NT2/D1 (cell line): ENCODE measurements at places on chromosomes 1 and 21.

- no peak for DNase-seq
Observed at GRCh38 chr1:12384836-12385456, 155.1 kb downstream of the VPS13D start.

DNA sequence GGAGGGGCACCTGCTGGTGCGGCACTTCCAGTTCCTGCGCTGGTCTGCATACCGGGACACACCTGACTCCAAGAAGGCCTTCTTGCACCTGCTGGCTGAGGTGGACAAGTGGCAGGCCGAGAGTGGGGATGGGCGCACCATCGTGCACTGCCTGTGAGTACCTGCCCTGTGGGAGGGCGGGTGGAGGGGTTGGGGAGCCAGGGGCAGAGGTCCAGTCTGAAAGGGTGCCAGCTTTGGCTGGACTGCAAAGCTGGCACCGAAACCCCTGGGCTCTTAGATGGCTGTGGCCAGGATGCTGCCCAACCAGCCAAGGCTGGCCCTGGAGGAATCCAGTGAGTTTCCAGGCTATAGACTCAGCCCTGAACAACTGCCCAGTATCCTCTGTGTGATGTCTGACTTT lies 87.3 kb downstream of the PTPRU start:
- DNase-seq, result no peak

GRCh38 chr1:182330303-182330702 lies 61.3 kb downstream of the GLUL start:
- DNase-seq, result no peak

DNA sequence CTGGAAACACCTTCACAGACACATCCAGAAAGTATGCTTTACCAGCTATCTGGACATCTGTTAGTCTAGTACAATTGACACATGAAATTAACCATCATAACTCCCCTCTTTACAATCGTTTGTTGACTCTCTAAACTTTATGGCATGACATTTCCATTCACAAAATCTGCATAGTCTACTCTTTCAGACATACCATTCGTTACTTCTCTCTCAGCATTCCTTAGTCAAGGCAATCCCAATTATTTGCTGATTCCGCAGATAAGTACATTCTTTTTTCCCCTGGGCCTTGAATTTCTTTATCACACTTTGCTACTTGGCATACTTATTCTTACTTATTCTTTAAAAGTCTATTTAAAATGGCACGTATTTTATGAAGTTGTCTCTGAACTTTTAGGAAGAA lies 15.1 kb upstream of the CRB1 start:
- no peak for DNase-seq

DNA sequence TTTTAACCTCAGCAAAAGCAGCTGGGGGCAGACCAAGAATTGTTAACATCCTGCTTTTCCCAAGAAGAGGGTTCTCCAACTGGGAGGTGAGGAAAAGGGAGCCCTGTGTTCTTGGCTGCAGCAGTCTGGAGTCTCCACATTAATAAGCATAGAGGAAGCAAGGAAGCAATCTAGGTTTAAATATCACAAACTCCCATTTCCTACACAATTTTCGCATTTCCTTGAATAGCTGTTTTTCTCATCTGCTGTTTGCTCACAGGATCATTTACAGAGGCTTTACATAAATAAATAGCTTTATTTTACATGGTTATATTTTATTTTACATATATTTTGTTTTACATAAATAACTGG lies 124.0 kb downstream of the TRIM33 start:
- no peak for DNase-seq

DNA sequence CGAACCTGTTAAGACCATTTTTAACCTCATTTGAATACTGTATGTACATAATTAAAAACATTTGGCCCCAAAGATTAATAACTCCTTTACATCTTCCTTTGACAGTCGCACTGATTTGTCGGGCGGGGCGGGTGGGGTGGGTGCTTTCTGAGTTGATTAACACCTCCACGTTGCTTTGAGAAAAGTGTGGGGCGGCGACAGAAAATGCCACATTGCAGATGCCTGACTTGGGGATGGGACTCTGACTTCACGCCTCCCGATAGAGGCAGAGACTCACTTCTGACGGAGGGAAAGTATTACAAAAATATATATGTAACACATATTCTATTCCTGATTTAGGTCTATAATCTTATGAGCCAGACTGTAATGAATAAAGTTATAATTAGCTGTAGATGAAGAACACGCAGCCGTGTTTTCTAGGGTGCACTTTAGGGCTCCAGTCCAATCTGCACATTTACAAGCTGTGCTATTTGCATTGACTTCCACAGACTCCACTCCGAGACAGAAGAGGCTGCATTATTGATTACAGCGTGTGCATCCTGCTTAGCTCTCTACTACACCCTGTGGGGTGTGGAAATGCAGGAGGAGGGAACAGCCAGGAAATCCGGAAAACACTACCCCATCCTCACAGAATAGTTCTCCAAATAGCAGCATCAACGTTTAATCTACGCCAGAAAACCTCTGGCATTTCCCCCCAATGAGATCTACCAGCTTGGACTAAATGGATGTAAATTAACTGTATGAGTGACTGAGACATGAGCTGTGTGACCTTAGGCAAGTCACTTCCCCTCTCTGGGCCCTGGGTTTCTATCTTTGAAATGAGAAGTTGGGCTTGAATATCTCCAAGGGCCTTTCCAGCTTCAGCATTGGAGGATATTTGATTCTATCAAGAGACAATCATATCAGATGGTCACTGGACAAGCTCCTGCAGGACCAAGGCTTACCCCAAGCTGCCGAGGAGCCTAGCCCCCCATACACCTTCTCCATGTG lies 308.0 kb downstream of the RRAGC start:
- no peak for DNase-seq

DNA sequence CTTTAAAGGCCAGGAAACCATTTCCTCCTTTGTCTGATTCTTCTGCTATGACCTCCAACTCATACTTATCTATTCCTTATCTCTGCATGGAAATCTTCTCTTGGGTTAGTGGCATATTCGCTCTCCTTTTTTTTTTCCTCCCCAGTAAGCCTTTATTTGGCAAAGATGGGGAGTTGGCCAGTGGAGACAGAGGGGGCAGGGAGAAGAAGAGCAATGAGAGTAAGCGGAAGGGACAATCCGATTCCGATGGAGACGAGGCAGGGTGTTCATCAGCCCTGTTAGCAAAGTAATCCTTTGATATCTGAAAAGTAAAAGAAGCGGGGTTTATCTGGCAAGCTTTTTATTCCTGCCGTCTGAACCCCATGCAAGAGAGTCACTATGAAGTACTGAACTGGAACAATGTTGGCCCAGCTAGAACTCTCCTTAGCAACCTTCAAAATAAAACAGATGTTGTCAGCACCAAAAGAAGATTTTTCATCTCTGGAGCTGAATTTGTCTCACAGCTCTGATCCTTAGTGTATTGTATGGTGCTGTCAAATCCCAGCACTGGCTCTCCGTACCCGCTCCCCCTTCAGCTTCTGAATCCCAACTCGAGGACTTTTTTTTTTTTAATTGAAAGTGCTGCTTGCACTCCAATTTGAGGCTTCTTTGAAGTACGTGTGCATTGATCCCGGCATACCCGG lies 40.9 kb downstream of the PTGFRN start:
- DNase-seq, result no peak

- DNase-seq, result no peak
Observed at GRCh38 chr1:164772635-164773034, 213.7 kb downstream of the PBX1 start.

DNA sequence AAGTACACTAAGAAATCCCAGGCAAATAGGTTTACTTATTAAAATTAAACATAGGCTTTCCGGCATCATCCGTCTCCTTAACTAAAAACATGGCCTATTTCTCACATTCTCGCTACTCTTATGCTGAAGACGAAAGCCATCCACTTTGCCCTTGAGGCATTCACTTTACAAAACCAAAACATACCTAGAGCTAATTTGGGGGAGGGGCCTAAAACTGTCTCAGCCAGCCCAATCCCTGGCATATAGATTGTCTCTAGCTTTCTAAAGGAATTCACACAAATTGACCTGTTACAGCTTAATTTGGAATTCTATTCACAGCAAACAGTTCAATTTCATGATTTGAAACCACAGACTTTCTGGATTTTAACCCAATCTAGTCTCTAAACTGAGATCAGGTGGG lies 34.8 kb downstream of the SLC35D1 start:
- no peak for DNase-seq

DNA sequence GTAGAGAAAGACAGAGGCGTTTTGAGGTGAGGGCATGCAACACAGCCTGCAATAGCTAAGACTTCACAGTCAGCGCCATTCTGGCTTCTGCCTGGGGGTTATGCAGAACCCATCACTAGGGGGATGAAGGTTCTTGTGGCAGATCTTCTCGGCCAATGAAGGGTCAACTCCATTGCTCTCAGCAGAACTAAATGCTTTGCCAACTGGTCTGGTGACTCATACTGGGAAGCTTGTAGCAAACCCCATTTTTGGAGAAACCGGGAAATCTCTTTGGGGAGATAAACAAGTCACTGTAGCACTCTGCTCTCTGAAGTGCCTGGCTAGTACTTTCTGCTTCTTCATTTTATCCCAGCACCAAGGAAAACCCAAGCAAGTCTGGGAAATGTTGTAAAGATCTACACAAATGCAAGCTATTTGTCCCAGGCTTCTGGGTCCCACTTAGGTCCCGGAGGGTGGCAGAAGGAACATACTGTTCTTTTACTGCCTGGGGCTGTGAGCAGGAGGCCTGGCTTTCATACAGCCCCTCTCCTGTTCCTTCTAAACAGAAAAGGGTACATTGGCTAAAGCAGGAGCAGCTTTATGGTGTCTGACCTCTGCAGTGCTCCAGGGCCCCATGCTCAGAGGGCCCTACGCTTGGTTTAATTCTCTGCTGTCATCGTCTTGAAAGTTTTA lies 28.8 kb downstream of the SHISA4 start:
- DNase-seq, result no peak

- no peak for DNase-seq
Observed at GRCh38 chr21:32537569-32537881, 47.8 kb downstream of the TCP10L start.

DNA sequence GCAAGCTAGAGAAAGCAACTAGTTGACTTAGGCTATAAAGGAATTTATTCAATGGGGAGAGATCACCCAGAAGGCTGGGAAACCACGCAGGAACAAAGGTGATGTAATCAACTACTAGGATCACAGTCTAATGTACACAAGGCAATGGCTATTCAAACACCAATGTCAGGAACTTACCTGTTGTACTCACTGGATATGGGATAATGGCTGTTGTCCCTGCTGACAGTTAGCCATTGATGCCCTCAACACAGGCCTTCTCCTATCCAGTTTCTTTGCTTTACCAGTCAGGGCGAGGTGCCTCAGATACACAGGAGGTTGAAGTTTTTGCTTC lies 32.3 kb downstream of the C21orf91 start:
- no peak for DNase-seq

- no peak for DNase-seq
Observed at GRCh38 chr1:84885469-84885868, 7.5 kb downstream of the LPAR3 start.

DNA sequence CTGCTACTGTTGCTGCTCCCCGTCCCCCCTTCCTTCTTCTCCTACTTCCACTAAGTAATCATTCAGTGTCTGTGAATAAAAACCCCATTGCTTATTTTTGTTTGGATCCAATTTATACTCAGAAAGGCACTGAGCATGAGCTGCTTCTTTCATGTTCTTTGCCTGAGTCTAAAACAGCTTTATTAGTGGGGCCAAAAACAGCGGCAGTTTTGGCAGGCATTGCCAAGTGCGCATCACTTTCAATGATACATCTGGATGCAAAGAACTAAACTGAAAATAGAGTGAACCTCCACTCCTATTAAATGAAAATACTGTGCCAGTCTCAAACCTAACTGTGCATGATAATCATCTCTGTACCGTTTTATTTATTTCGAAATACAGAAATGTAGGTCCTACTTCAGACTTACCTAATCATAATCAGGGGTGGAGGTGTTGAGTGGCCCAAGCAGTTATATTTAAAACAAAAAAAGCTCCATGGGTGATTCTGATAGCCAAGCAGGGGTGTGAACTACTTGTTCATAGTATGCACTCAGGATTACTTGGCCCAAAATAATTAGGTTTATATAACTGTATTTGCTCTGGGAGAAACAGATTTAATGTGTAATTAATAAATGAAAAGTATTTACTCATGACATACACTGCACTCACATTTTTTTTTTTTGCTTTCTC lies 48.4 kb downstream of the NEK7 start:
- no peak for DNase-seq

DNA sequence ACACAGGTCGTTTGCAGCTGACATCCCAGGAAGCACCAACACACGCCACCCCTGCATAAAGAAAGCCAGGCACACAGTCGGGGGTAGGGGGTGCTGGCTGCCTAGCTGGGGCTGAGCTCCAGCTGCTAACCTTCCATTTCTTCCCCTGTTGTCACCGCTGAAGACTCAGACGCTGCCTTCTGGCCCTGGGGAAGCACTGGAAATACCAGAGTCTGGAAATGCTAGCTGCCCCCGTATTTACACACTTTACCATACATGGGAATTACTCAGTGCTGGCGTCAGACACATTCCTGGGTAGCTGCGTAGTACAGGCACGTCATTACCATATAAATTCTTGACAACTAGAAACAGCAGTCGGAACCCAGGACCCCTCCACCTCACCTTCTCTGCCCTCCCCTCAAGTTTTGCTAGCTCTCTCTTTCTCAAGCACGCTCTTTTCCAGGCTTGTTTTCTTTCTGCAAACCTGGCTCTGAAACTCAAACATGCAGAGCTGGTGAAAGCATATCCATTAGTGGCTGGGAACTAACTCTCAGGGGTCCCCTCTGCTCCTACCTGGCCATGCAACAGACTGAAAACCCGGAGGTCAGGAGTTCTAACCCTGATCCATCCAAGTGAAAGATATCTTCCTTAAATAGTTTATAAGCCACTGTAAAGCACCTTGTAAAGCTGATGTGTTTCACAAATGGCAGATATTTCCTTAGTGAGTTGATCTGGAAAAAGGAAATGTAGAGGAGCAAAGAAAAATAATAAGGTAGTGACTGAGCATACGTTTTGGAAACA lies 3.3 kb downstream of the CSRP1 start:
- DNase-seq, result peak; percentile 79

DNA sequence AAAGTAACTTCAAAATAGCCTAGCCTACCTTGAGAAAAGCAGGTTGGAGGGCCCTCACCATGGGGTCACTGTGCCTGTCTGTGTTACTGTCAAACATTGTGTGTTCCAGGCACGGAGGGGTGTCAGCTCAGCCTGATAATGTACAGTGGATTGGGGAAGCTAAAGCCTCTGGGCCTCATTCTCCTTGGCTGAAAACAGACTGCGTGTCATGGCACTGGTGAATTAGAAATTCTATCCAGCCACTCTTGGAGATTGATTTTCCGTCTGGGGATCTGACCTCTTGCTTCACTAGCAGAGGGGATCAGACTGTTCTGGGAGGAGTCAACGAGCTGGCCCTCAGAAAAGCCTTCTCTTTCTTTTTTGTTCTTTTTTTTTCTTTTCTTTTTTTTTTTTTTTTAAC lies 123.5 kb upstream of the HOOK1 start:
- no peak for DNase-seq

DNA sequence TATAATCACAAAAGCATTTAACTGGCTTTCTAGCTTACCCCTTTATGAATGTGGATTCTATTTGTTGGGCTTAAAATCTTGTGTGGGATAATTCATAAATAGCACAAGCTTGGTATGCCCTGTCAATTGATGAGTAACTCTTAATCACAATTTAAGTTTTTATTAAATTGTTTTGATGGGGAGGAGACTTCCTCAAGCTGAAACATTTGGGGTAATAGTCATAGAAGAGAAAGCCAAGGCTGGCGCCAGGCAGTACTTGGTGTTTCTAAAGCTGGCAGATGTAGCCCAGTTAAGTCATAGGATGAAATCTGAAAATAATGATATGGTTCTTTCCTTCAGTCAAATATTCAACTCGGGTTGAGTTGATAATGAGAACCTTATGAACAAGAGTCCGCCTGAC lies 167.2 kb downstream of the FMN2 start:
- DNase-seq, result no peak

GRCh38 chr1:19414515-19415121 lies 70.7 kb downstream of the CAPZB start:
- no peak for DNase-seq
